ENCODE measurements at places on chromosomes 1 and 21.

GRCh38 chr1:246294263-246294662, 212.8 kb downstream of the SMYD3 start:
- DNase-seq, result no peak

- no peak for DNase-seq
These were observed 17.4 kb upstream of the IFNAR2 start for GRCh38 chr21:33212159-33212851.

DNA sequence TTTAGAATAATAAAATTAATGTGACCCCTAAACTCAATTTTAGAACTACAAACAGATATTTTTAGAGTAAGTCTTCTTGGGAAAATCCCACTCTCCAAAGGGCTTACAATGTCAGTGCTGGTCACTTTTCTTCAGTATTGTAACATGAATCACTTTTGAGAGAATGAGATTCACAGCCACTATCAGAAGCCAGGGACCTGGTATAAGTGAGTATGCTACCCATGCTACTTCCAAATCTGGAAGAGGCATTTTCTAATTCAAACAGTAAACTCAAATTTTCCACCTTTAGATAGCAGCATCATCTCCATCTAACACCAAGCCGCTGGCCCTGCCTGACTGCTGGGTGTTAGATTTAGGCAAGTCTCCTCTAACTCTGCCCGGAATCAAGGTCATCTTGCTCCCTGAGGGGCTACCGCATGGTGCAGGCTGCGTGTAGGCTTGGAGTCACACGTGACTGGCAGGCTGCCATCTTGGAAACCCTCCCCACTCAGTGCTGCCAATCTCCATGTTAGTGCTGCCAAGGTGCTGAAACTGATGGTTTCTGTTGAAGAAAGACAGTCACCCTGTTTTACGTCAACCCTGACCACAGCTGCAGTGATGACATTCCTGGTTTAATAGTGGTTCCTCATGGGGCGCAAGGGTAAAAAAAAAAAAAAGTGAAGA, 882.9 kb upstream of the B3GALT2 start:
- no peak for DNase-seq

GRCh38 chr1:235735621-235736020, 86.0 kb upstream of the GNG4 start:
- no peak for DNase-seq

DNA sequence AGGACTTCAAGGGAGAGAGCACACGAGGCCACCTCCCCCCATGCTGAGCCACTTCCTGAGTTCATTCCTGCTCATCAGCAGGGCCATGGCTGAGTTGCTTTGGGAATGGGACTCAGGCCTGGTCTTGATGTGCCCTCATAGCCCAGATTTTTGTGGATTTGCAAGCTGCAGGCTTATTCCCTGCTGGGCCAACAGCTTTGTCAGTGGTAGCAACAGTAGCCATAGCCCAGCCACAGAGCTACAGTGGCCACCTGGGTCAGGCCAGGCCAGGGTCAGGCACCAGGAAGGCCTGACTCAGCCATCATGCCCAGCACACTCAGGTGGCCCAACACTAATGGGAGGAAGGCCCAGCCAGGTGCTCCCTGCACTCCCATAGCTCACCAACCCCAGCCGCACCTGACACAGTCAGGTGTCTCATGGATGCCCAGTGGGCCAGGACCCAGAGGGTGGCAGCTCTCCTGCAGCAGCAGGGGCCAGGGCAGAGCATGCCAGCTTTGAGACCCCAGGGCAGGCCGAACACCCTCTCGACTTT, 33.5 kb downstream of the EPHA2 start:
- DNase-seq, result no peak

DNA sequence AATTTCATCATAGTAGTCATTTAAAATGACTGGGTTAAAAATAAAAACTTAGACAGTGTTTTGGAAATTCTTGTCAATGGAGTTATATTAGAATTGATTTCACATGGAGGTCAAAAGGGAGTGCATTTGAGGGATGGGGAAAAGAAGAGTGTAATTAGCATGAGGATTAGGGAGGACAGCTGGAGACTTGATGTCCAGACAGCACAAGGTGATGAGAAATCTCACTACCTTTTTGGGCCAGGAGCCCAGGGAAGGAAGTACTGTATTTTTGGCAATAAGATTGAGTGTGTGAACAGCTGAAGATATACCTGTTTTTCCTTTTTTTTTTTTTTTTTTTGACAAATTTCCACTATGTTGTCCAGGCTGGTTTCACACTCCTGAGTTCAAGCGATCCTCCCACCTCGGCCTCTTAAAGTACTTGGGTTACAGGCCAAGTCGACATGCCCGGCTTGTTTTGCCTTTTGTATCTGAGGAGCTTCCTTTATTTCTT, 163.6 kb downstream of the PAPPA2 start:
- no peak for DNase-seq

DNA sequence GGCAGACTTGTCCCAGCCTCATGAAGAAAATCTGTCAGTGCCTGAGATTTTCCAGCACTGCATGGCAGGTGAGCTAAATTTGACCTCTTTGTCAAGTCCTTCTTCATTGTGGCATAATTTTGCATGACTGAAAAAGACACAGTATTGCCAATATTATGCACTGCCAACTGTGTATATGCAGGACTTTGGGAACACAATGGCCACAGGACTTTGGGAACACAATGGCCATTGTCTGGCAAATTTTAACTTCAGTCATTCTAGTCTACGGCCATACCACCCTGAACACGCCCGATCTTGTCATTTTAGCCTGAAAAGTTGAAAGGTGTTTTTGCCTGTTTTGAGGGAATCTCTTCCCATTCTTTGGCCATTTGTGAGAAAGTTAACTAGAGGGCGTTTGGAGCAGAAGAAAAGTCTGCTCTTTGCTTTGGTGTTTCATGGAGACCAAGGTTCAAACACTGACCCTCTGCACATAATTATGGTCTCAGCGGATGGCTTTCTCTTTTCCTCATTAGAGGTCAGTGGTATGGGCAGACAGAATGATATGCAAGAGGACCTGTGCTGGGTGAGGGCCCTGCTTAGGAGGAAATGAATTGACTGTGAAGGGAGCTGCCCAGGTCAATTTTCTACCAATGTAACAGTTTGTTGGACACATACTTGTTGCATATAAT, 72.4 kb upstream of the NEK7 start:
- DNase-seq, result no peak

GRCh38 chr1:49102752-49103151, 326.1 kb upstream of the BEND5 start:
- no peak for DNase-seq

- no peak for DNase-seq
These were observed 53.6 kb downstream of the RPS6KC1 start for GRCh38 chr1:213104604-213105003.

DNA sequence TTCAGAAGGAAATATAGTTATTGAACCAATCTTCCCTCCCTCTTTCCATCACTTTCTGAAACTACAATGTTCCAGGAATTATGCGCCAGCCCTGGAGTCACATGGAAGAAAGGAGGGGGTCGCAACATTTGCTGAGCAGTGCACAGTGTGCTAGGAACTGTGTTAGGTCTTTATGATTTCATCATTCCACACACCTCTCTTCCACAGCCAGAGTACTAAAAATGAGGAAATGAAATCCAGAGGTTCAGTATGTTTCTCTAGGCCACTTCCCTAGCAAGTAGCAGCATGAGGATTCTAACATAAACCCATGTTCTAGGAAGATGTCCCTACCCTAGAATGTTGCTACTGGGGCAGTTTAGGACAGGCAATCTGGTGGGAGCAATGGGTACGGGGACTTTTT, 158.1 kb downstream of the SLC45A1 start:
- no peak for DNase-seq

DNA sequence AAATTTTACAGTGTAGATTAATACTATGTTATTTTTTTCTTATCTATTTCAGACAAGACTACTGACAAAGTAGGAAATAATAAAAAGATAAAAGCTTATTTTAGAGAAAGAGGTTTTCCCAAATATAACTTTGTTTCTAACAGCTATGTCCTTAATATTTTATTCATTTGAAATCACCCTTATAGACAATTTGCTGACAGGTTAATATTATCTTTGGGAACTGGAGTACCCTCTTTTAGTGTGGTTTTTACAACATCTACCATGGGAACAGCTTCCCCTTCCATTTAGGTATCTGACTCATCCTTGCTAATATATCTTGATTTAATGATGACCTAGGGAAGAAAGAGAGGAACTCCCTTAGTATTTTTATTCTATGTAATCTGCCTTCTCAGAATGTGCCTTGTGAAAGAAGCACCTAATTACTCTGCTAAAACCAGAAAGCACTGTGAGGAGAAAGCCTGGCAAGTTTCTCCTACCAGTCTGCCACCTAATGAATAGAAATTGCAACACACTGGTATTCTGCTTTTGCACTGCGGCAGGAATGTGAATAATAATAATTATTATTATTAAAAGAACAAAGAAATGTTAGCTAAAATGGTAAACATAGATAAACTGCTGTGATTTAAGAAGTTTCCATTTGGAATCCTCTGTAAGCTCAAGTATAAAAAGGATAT, 192.8 kb downstream of the PDE4B start:
- no peak for DNase-seq

DNA sequence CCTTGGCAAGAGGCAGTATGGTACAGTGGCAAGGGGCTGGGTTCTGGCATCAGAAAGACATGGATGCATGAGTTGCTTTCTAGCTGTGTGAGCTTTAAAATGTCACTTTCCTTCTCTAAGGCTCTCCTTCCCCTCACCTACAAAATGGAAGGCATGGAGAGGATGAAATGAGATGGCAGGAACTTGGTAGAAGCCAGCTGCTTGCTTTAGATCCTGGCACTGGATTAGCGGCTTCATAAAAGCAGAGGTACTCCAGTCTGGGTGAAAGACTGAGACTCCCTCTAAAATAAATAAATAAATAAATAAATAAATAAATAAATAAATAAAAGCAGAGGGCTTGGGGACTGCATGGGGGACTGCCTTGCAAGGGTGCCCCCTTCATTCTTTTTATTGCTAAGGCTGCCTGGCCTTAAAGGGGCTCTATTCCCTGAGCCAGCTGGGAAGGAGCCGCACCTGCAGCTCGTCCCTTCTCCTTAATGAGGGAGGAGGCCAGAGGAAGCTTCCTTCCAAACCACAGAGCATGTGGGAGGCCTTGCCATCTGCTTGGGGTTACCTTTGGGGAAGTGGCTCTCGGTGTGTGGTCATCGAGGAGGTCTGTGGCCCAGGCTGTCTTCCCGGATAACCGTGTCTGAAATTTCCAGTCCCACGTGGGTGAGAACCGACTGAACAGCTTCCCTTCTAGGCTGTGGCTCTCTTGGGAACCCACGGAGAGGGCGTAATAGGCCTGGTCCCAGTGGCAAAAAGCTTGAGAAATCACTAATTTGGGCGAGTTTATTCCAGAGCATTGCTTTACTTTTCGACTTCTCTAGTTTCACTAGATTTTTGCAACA, 2.0 kb upstream of the ATP13A2 start:
- DNase-seq, result no peak

DNA sequence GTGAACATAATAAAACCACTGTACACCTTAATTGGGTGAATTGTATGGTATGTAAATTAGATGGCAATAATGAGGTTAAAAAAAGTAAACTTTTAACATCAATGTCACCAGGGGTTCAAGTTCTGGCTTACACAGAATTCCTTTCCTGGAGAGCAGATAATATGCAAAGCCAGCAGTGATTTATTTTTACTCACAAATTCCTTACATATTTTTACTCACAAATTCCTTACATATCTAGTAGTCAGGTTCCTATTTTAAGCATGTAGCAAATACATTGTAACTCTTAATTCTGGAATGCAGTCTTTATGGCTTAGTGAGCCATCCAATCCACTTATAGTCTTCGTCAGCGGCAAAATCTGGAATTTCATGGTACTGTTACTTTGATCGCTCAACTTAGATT, 1.3 kb upstream of the UBE4B start:
- no peak for DNase-seq

DNA sequence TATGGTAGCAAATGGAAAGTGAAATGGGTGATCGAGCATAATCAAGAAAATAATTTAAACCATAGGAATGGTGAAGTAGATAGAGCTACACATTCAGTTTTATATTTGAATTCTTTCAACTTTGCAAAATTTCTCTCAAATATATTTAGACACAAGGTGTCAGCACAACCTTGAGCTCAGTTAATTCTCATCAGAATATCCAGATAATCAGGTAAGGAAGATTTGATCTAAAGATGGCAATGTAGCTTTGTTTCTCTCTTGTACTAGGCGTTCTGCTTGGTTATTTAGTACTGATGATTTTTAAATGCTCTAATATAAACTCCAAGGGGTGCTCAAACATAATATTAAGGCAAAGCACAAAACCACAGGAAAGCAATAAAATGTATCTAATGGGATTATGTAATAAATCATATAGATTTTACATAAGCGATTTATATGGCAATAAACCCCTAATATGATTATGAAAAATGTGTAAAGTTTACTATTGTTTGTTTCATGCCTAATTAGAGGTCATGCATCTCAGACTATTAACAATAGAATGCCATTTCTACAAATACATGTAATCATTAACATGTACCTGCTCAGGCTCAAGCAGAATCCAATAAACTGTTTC, 32.4 kb upstream of the SERTAD4 start:
- DNase-seq, result no peak

GRCh38 chr1:41735631-41736260, 183.0 kb downstream of the HIVEP3 start:
- no peak for DNase-seq

DNA sequence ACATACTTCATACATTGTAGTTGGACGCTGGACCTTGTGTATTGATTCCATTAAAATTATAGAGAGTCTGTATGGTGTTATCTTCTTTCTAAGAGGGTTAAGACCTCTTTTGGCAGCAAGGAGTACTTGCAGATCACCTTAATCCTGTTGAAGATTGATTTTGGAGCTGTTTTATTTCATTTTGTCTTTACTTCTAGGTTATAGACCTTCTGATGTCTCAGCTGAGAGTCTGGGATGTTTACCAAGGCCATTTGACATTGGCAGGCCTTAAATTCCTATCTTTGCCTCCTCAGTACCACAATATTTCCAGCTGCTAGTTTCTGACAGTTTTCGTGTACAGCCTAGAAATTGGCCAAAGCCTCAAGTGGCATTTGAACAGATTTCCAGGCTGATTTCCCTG, 338.0 kb downstream of the LMO4 start:
- no peak for DNase-seq

GRCh38 chr1:184635347-184635979, 119.2 kb downstream of the EDEM3 start:
- DNase-seq, result no peak

DNA sequence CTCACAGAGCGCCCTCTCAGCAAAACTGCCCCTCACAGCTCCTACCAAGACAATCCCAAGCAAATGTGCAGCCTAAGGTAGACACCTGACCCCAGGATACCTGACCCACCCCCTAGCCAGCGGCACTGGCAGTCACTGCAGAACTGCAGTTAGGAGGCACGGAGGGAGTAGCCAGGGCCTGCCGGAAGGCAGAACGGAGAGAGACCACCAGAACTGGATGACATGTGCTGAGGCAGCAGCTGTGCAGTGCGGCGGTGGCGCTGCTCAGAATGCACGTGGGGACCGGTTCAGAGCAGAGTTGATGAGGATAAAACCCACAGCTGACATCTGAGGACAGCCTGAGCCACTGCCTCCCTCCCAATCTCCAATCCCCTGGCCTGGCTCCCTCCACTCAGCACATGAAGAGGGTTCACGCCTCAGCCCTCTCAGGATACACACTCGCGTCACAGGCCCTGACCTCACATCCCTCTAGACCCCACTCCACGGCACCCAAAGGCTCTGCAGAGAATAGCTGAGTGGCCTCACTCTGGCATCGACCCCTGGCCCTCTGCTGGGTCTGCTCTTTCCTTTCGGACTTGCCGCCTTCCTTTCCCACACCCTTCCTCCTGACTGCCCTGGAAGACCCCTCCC, 29.6 kb downstream of the UBE2G2 start:
- DNase-seq, result no peak

- DNase-seq, result no peak
These were observed 162.4 kb downstream of the KIF26B start for GRCh38 chr1:245317217-245317616.

Data from stimulated activated CD8-positive, alpha-beta memory T cell treated with anti-CD3 and anti-CD28 coated beads, Interleukin-12 subunit alpha, Interleukin-12 subunit beta, amount 100 ng/mL, for 4 hours (primary cell).